ENCODE measurements at places on chromosomes 7 and 10.
A peak's percentile ranks its signal among the peaks of the same experiment; 100 is the strongest.

DNA sequence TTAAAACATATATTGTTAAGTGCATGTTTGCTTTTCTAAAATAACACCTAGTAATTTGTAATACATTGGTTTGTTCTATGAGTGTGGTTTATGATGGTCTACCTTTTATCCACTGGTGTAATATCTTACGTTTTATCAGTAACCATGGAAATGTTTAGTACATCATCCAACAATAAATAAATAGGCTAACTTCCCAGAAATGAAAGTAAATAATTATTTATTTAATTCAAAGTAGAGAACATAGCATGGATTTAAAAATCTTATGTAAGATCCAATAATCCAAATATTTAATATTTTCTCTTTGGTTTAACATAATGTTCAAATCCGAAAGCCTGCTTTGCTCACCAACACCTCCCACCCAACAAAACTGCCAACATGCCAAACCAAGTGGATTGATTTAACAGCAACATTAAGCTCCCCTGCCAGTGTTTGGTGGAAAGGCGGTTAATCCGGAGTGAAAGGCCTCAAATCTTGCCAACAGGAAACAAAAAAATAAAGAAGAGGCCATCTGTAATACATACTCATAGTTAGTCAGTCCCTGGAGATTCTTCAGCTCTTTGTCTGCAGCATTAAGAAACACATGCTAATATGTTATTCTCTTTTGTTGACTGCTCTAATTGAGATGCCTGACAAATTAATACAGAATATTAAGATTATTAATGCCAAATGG is 897.8 kb downstream of the CNTNAP2 start:
- no peak for DNase-seq

- DNase-seq, result peak; percentile 73
These were observed 836 bp downstream of the DPYSL4 start for GRCh38 chr10:132187430-132188138.

GRCh38 chr7:102077081-102077480 is 209.6 kb upstream of the SH2B2 start:
- DNase-seq, result no peak

DNA sequence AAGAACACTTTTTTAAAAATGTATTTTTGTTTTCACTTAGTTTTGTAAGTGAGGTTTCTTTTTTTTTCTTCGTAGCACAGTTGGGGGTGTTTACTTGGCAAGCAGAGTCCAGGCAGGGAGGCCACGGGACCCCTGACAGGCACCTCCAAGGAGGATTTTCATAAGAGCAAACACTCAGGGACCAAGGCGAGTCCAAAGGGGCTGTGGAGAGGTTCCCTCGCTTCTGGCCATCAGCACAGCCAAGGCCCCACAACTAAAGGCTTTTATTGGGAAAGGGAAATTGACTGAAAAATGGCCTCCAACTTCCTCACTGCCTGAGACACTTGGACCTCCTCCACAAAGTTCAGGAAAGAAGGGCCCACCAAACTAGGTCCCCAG is 173.8 kb downstream of the LRRC4 start:
- no peak for DNase-seq

- peak; percentile 47 for DNase-seq
These were observed 175.2 kb upstream of the TNRC18 start for GRCh38 chr7:5598769-5599371.

DNA sequence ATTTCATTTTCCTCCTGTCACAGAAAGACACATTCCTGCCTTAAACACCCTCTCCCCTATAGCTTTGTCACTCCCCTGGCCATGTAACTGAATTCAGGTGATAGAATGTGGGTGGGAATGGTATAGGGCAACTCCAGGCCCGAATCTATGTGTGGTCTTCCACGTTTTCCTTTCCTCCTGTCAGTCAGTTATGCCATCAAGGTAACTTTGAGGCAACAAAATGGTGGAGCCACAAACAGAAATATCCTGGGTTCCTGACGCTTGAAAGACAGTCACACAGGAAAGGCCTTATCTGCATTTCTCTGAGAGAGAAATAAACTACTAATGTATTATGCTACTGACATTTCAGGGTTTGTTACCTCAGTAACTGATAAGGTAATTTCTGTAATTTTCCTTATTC is 326.8 kb downstream of the HPSE2 start:
- no peak for DNase-seq

DNA sequence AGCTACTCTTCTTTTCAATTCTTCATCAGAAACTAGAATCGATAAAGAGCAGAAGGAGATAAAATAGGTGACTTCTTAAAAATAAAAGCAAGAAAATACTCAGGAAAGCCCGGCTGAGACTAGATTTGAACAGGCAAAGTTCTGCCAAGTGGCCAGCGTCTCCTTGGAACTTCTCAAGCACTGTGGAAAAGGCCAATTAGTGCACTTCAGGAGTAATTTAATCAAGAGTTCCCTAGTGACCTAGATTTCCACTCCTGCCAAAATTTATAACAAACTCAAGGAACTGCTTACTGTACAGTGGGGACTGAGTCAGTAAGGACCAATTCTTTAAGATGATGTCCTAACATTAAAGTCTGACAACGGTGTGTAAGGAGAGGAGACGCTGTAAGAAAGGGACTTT is 57.3 kb downstream of the CHCHD3 start:
- DNase-seq, result no peak
